NCI-H69 (cell line): ENCODE measurements at places on chromosomes 7 and 10.

DNA sequence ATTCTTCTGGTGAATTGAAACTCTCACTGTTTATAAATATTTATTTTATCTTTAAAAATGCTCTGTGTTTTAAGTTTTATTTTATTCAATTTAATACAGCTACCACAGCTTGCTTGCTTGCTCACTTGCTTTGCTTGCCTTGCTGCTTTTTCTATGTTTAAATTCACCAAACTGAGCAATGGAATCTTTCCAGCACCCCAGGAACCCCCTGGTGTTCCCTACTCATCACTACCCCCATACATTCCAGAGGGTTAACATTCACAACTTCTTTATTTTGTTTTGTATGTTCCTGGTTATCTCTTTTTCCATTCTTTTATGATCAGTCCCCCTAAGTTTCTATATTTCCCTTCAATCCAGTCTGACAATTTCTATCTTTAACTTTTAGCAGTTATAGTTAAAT, 166.5 kb upstream of the COL1A2 start:
- no peak for DNase-seq

DNA sequence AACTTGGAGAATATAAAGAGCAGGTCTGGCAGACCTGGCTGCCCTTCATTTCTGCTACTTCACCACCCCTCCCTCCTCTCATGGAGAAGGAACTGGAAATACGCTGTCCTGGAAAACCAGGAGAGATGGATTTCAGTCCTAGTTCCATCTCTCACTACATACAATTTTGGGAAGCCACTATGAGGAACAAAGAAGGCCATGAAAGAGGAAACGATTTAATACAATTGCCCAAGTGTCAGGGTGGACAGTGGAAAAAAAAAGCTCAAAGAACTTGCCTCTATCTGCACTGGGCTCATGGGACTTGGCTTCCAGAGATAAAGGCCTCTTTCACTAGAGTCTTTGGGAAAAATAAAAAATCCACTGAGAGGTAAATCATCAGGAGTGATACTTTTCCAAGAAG, 561.7 kb downstream of the KCNMA1 start:
- DNase-seq = no peak

- DNase-seq = no peak
Observed at GRCh38 chr10:30062582-30062981, 3.2 kb upstream of the JCAD start.

- no peak for DNase-seq
Observed at GRCh38 chr10:28633750-28634149, 43.6 kb upstream of the BAMBI start.

GRCh38 chr7:42202601-42203000, 34.4 kb downstream of the GLI3 start:
- no peak for DNase-seq

GRCh38 chr7:84073186-84073875, 121.3 kb downstream of the SEMA3A start:
- peak; percentile 49 for DNase-seq

DNA sequence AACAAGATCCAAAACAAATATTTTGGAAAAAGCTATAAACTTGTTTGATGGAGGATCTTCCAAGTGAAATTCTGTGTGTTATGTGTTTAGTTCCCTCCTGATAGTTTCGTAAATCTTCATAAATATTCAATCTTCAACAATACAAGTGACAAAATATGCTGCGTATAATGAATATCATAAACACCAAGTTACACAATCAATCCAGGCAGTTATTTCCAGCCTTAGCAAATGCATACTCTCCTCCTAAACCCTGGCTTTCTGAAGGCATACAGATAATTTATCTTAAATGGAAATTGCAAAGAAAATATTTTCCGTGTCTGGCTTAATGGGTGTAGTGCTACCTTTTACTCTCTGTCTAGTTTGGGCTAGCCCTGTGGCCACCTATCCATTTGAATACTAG, 864.9 kb upstream of the ZWINT start:
- DNase-seq = no peak

GRCh38 chr7:142384493-142384922, 126.7 kb upstream of the PRSS58 start:
- DNase-seq = no peak

DNA sequence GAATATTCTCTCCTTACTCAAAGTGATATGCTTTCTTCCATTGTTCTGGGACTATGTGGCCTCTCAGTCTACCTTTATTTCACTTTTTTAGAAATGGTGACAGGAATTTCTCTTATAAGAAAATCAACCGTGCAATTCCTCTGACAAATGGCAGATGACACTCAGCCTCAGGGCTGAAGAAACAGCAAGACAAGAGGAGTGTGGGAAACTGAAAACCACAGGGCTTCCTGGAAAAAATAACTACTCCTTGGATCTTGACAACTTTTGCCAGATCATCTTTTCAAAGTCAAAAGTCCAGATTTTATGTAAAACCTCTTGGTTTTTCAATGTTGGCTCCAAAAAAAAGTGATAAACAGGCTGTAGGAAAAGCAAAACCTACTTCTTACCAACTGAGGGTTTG, 121.5 kb downstream of the TYW1B start:
- no peak for DNase-seq

DNA sequence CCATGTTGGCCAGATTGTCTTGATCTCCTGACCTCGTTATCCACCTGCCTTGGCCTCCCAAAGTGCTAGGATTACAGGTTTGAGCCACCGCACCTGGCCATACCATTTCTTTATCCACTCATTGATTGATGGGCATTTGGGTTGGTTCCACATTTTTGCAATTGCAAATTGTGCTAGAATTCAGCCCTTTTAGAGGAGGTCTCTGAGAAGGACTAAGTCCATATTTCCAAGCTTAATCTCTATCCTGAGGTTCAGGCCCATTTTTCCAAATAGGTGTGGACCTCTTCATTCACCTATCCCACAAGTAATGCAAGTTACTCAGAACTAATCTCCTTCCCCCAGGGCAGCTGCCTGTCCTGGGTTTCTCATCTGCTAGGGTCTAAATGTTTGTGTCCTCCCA, 9.7 kb upstream of the OPTN start:
- no peak for DNase-seq

DNA sequence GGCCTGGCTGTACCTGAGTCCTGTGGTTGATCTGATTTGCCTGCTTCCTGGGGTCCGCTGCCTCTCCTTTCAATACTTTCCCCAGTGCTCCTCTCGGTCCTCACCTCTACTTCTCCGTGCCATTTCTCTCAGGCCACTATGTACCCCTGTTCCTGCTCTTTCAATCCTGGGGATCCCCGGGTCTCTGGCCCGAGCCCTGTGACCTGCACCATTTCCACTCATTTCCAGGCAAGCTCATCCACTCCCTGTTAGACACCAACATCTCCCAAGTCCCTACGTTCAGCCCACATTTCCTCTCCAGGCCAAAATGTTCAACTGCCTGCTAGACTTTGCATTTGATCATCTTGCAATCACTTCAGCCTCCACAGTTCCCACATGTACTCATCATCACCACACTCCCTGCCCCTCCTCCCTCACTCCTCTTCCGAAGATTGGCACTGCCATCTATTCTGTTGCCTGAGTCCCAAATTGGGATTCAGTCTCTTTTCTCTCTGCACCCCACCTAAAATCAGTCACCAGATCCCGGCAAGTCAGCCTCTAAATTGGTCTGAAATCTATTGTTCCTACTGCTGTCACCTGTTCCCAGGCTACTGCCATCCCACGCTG, 34.4 kb upstream of the ZMIZ1 start:
- no peak for DNase-seq

DNA sequence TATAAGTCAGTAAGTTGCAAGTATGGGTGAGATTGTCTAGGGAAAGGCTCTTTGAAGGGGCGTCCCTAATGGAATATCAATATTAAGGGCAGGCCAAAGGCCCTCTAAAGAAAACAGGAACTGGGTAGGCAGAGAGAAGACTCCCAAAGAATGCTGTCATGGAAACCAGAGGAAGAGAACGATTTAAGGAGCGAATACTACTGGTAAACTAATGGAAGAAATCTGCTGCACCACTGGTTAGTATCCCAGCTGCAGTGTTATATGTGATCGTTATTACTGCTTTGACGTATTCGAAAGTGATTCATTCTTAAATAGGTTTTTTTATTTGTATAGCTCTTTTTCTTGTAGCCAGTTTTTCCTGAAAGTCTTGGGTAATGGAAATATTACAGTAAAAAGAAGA, 1.3 kb downstream of the CASP2 start:
- DNase-seq = peak; percentile 27

- peak; percentile 52 for DNase-seq
Observed at GRCh38 chr7:157769526-157770215, 432.9 kb downstream of the DNAJB6 start.

DNA sequence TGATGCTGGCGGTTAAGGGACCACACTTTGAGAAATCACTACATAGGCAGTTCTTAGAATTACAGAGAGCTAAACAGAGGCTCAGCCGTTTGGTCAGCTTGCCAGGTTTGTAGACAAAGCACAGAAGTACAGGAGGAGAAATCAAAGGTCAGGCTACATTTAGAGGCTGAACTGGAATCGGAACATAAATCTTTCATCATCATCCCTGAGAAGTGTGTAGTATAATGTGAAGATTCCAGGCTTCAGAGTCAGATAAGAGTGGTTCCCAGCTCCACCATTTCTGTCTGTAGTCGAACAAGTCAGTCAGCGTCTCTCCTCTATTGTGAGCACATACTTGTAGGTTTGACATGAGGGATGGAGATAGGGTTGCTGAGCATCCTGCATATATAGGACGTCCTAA, 18.9 kb downstream of the CDK1 start:
- DNase-seq = no peak

DNA sequence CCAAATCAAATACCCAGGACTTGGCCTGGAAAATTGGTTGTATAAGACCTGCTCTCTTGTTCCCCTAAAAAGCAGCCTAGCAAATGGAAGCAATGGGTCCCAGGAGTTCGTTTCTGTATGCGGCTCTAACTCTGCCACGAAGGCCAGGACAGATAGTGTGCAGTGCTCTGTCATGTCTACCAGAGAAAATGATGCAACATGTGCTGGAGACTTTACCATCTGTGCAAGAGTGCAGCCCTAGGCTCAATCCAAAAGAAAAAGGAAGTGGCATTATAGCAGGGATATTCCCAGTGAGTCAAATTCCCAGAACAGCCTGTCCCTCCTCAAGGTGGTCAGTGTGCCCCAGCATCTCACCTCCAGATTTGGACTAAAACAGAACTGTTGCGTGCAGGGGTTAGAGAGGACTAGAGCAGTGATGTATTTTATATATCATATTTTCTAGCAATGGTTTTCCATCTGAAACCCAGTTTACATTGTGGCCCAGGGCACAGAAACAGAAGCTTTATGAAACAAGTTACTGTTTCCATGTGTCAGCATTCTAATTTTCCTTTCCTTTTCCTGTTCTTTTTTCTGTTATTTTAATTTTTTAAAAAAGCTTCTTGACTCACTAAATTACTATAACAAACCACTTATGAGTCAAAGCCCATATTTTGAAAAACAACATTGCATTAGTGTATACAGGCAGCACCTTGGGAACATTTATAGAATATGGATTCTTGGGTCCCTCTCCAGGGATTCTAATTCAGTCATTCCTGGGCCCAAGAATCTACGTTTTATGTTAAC, 311.2 kb downstream of the RNLS start:
- peak; percentile 27 for DNase-seq

- DNase-seq = peak; percentile 6
Observed at GRCh38 chr10:65581426-65582026, 1344.3 kb upstream of the LRRTM3 start.

DNA sequence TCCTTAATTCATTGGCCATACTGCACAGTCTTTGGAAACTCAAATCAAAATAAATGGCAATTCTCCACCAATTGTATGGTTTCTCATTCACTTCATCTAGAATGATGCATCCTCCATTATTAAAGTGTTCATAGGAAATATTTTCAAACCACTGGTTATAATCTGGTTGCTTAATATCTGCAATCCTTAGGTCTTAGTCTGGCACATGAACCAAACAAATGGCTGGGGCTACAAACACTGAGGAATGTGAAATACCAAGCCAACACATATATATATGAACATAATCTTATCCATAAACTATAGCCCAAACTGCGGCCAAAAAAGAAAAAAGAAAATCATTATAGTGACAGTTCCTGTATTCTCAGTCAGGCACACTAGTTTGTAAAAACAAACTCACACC, 5.7 kb upstream of the MSS51 start:
- no peak for DNase-seq

DNA sequence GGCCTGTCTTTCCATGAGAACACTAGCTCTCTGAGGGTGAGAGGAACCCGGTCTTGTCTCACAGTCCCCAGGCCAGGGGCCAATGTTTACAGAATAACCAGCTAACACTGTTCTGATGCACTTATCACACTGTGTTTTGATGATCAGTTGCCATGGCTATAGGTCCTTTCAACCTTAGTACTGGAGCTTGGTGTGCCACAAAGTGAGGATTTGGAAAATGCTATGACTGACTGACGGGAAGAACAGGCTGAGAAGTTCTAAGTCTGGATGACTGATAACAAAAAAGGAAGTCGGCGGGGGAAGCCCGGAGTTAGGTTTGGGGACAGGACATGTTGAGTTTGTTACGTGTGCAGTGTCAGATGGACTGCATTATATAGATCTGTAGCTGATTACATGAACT, 141.8 kb downstream of the CTTNBP2 start:
- DNase-seq = no peak

GRCh38 chr7:18590744-18591340, 95.3 kb downstream of the HDAC9 start:
- DNase-seq = peak; percentile 56

GRCh38 chr10:114871379-114871778, 49.8 kb downstream of the FHIP2A start:
- DNase-seq = no peak

GRCh38 chr7:72223351-72223750, 188.8 kb downstream of the CALN1 start:
- no peak for DNase-seq

GRCh38 chr7:157477550-157478212, 140.9 kb downstream of the DNAJB6 start:
- no peak for DNase-seq

- DNase-seq = no peak
Observed at GRCh38 chr7:155216475-155217272, 81.0 kb upstream of the INSIG1 start.
